ENCODE measurements at places on chromosomes 11 and 22.

DNA sequence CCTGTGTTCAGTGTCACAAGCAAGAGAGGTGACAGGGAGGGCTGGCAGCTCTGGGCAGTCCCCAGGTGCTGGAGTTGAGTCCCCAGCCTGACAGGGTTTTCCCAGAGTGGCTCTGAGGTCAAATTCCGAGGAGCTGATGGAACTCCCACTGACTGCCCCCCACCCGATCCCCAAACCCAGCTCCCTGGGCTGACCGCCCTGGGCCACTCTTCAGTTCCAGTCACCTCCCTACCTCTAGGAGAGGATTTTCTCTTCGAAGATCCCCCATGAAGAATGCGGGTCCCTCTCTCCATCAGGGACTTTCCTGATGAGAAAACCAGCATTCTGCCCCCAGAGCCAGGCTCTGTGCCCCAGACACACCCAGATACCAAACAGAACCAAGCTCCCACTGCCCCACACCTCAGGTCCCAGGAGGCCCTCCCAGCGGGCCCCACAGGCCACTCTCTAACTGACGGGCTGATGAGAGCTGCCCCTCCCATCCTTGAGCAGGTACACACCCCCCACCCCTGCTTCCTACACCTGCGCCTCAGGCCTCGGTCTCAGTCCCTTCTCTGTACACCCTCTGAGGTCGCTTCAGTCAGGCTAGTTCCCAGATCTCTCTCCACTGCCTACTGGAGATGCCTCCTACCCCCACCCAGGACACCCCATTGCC is 12.1 kb upstream of the RAC2 start:
- no peak for DNase-seq

DNA sequence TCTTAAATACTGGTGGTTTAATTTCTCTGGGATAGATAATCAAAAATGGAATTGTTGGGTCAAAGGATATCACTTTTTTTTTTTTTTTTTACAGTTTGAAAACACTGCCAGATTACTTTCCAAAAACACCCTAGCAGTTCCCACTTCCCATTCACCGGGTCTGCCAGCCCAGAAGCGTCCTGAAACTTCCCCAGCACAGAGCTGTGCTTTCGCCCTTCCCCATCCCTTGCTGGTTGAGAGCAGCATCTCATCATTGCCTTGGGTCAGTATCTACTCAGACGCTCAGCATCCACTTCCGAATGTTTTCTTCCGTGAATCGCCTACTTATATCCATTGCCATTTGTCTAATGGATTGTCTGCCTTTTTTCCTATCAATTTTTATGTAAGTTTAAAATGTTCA is 5.5 kb downstream of the CERK start:
- DNase-seq: no peak

- DNase-seq: no peak
Measured at GRCh38 chr22:30856741-30857502, 111.7 kb downstream of the MORC2 start.

- no peak for DNase-seq
Measured at GRCh38 chr11:18071098-18071705, 25.1 kb upstream of the TPH1 start.

DNA sequence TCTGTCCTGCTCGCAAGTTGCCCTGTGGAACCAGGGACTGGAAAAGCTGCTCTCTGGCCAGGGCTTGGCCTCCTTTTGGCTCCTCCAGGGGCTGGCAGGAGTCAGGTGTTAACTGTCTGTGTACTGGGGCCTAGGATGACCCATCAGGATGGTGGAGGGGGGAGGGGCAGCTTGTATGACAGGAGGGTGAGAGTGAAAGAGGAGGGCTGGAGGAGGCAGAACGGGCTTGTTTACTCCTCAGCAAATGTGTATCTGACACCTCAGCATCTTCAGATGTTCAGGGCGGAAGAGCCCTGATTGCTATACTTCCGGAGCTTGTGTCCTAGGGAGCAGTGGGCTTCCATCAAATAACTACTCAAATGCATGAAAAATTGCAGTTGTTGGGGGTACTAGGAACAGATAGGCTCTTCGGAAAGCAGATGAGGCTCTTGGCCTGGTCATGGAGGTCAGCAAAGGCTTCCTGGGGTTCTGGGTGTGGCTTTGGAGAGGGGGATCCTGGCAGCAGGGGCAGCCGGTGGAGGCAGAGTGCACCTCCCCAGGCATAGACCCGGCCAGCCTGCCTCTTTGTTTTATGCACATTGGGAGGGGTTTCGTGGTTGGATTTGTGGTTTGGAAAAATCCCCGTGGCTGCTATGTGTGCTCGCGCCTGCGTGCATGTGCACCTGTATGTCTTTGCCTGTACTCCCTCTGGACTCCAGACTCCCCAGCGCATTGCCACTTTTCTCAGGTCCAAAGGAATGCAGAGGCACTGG is 31.2 kb downstream of the CD82 start:
- DNase-seq: peak; percentile 48

GRCh38 chr11:120295099-120295498 is 30.0 kb upstream of the TLCD5 start:
- DNase-seq: no peak

GRCh38 chr11:128315933-128316332 is 271.4 kb downstream of the ETS1 start:
- DNase-seq: no peak

GRCh38 chr22:20946080-20946986 is 20.7 kb upstream of the AIFM3 start:
- DNase-seq: no peak
